ENCODE measurements at places on chromosomes 7 and 10.

- DNase-seq: no peak
Measured at GRCh38 chr7:70178787-70179186, 580.5 kb downstream of the AUTS2 start.

DNA sequence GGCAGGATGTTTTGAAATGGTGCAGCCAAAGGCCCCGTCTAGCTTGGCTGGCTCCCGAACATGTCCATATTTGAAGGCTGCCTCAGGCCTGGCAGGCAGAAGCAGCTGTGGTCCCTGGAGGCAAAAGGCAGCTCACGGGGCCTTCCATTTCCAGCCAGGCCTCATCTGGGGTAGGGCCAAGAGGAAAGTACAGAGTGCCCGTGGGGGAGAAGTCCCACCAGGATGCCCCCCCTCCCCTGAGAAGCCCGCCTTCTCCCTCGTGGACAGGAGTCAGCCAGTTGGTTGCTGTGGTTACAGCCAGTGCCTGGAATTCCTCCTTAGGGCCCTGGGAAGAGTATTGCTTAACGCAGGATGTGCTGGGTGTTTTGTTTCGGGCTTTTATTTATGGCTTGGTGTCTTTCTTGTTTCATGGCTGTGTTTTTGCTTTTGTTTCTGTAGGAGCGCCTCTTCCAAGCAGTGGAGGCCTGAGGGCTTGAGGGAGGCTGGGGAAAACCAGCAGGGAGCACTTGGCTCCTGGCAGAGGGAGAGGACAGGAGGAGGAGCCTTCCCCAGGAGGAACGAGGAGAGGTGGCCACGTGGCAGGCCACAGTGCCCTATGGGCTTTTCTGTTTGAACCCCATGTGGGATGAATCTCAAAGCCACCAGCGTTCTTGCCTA is 45.4 kb downstream of the CHST3 start:
- no peak for DNase-seq

GRCh38 chr10:104527013-104527412 is 114.1 kb upstream of the SORCS3 start:
- no peak for DNase-seq

- no peak for DNase-seq
Measured at GRCh38 chr7:134648456-134648855, 1.8 kb downstream of the BPGM start.

DNA sequence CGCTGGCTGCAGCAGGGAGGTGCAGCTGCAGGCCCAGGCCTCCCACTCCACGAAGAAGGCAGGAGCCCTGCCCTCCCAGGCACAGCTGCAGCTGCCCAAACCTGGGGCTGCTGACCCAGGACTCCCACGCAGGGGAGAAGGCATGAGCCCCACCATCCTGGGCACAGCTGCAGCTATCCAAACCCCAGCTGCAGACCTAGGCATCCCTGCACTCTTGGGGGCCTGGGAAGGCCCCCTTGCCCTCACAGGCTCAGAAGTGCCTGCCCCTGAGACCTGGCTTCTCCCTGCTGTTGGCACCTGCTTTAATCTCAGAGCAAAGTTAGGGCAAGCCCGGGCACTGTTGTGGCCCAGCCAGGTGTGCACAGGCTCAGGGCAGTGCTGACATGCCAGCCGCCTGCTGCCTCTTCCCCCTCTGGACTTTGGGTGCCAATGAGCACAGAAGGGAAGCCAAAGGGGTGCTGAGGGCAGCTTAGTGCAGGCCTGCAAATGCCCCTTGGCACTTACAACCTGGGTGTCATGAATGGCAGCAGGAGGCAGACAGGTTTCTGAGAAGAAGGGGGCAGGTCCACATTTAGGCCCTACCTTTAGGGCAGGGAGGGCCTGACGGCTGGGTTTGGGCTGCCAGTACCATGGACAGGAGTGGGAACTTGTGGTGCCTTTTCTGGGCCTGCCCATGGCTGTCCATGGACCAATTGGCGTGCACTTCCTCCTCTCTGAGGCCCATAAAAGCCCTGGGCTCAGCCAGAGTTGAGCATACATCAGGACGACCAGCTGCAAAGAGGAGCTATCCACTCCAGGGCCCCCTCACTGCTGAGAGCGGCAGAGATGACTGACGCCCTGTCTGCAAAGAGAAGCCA is 31.1 kb downstream of the CRTAC1 start:
- DNase-seq: no peak
